ENCODE measurements at places on chromosomes 3 and 15.
A peak's percentile ranks its signal among the peaks of the same experiment; 100 is the strongest.

DNA sequence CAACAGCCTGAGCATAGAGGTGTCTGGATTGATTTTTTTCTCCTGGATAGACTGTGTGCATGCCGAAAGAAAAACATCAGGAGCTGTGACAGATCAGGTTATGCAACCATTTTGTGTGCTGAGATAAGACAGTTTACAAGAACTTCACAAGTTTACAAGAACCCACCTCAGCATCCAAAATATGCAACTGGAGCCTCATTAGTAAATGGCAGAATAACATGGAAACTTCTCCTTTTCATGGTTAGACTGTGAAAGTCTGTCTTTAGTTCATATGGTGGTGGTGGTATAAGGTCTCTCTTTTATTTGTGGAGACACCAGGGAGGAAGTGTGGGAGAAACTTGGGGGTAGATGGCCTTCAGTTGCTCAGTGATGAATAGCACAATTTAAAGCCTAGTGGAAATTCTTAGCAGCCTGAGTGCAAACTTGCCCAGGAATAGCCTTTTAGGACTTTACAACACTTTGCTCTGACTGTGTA lies 3.7 kb upstream of the ZNF609 start:
- DNase-seq = no peak

DNA sequence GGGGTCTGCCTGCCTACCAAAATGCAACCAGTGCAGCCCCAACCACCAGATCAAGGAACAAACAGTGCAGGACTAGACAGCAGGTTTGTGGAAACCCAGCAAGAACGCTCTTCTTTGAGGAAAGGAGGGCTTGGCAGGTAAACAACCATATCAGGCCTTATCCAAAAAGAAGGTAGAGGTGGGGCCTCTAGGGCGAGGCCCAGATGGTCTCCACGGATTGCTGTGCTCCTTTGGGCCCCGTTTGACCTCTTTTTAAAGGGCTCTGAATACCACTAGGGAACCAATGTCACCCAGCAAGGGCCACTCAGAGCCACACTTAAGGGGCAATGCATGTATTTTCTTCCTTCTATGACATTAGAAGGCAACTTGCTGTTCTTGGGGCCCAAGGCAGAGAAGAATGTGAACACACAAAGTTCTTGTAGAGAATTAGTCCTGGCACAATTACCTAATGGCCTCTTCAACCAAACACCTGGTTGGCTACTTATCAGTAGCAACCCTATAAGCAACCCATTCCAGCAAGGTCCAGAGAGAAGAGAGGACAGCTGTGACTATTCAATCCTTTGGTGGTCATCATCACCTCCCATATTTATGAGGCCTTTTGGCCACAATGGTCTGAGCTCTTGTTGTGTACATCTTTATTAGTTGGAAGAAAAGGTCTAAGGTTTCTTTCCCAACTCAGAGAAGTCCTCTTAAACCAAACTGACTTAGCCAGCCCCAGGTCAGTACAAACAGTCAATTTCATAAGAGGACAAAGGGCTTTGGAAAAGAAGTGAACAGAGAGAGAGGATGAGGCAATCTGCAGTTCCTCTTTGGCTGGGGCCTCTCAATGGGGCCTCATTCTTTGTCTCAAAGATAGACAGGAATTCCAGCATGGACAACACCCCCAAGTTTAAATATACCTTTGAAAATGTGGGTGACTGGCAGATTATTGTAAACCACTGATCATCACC lies 36.0 kb downstream of the FOXP1 start:
- DNase-seq = no peak

DNA sequence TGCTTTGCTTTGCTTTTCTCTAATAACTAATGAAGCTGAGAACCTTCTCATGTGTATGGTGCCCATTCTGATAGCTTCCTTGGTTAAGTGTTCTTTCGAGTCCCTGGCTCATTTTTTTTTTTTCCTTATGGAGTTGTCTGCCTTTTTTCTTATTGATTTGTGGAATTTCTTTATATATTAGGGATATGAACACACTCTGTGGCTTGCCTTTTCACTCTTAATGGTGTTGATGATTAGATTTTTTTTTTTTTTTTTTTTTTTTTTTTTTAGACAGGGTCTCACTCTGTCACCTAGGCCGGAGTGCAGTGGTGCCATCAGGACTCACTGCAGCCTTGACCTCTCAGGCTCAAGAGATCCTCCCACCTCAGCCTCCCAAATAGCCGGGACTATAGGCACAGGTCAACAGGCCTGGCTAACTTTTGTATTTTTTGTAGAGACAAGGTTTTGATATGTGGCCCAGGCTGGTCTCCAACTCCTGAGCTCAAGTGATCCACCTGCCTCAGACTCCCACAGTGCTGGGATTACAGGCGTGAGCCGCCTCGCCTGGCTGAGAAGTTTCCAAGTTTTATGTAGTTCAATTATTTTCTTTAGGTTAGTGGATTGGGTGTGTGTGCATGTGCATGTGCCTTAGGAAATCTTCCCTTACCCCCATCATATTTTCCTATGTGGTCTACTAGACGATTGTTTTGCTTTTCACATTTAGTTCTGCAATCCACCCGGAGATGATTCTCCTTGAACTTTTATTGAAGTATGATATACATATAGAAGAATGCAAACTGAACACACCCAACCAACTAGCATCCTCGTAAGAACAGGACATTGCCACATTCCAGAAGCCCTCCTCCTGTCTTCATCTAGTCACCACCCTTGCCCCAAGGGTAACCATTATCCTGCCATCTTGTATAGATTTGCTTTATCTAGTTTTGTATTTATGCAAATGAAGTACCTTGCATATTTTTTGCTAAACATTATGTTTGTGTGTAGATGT lies 1.7 kb upstream of the SNRPA1 start:
- no peak for DNase-seq

DNA sequence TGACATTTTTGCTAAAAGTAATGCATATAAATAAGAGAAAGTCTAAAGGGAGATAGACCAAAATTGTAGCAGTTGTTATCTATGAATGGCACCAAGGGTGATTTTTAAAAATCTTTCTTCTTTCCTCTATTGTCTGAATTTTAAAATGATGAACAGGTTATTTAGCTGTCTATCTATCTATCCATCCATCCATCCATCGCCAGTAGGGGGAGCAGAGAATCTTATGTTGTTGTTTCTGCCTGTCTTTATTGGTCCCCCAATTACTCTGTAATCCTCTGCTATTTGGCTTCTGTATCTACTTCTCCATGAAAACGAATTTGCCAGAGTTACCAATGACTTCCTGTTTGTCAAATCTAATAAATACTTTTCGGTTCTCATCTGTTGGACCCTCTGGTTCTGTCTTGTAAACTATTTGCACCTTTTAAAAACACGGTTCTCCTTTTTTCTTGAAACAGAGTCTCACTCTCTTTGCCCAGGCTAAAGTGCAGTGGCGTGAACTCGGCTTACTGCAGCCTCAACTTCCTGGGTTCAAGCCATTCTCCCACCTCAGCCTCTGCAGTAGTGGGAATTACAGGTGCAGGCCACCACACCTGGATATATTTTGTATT lies 86.0 kb downstream of the ECT2 start:
- DNase-seq = peak; percentile 10

GRCh38 chr3:121660356-121661171 lies at the start of gene HCLS1:
Gene HCLS1 (minus strand): TSS chr3:121660903. CDS start chr3:121658347, 2,556 bp downstream.
- peak; percentile 82 for DNase-seq

DNA sequence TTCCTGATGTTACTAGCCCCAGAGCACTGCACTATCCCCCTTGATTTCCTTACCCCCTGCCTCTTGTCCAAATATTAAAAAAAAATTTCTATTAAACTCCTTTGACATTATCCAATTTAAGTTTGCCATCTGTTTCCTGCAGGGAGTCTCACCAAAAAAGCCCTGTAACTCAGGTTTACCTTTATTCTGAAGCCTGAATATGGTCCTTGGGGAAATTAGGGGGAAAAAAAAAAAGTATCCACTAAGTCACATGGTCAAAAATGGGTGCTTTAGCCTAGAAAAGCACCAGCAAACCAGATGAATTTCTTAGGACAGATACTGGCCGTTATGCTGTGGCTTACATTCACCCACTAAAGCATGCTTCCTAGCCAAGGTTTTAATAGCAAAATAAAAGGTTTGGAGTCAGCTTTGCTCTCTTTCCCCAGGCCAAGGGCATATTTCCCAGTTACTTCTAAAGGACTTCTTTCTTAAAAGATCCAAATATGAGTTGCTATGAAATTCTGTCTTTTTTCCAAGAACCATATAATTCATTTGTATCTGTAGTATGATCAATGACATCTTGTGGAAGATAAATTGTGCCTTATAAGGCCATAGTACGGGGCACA lies 394.9 kb downstream of the LSAMP start:
- DNase-seq = no peak

Measured in CD4-positive, alpha-beta T cell treated with Interleukin-4 for 1 hour (primary cell).